ENCODE measurements at places on chromosomes 12 and 14.

- DNase-seq, result no peak
Observed at GRCh38 chr14:71780075-71780474, 152.2 kb upstream of the RGS6 start.

GRCh38 chr14:101862711-101863110 lies 101.2 kb downstream of the PPP2R5C start:
- no peak for DNase-seq

- no peak for DNase-seq
Observed at GRCh38 chr12:126811391-126811790, 1455.6 kb upstream of the TMEM132C start.

DNA sequence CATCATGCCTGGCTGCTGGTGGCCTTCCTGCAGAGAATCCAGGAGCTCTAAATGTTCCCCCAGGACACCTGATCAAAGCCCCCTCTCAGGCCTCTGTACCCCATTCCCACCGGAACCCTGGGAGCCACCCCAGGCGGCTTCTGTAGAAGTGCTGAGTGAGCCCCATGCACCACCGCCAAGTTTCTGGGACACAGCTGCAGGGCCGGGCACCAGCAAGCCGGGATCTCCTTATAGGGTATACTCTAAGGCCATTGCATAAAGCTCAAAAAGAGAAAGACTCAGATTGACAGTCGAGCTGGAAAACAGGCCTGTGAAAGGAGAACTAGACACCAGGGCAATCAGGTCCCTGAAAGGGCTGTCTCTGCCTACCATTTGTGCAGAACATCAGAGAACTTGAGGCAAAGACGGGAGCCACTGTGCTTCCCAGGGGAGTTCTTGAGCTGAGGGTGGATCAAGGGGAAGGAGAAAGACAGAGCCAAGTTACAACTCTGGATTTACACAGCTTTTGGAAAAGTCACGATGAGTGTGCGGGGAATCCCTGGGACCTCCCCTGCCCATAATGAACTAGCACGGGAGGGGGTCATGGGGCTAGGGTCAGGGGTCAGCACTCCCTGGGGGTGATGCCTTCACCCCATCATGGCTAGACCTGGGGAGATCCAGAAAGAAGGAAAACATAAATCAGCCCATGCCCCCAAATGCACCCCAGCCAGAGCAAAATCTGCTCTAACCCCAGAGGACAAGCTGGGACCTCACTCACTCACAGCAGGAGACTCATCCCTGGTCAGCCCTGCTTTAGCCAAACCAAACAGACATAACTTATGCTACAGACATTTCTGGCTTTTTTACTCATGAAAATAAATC lies 51.1 kb downstream of the ITPK1 start:
- no peak for DNase-seq

GRCh38 chr14:104749111-104749649 lies 3.8 kb upstream of the SIVA1 start:
- no peak for DNase-seq

DNA sequence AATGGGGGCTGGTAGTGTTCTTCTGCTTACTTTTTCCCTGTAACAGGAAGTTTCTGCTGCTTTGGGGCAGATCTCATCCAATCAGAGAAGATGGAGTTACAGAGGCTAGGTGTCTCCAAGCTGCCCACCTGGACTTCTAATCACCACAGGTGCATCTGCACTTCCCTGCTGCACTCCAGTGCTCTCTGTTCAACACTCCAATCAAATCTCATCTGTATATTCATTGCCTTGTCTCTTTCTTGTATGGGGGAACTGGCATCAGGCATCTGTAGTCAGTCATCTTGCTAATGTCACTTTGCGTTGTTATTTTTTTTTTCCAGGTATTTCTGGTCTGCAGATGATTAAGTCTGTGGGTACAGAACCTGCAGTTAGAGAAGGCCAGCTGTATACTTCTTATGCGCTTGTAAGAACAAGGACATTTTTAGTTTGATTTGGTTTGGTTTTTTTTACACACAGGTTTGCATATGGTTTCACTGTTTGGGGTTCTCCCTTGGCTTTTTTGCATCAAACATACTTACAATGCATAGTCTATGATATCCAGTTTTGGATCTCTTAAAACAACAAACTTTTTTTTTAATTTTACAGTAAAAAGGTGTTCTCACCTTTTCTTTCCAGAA lies 116.0 kb downstream of the METTL25 start:
- DNase-seq, result no peak

GRCh38 chr14:67311868-67312267 lies 47.7 kb downstream of the ATP6V1D start:
- DNase-seq, result no peak

DNA sequence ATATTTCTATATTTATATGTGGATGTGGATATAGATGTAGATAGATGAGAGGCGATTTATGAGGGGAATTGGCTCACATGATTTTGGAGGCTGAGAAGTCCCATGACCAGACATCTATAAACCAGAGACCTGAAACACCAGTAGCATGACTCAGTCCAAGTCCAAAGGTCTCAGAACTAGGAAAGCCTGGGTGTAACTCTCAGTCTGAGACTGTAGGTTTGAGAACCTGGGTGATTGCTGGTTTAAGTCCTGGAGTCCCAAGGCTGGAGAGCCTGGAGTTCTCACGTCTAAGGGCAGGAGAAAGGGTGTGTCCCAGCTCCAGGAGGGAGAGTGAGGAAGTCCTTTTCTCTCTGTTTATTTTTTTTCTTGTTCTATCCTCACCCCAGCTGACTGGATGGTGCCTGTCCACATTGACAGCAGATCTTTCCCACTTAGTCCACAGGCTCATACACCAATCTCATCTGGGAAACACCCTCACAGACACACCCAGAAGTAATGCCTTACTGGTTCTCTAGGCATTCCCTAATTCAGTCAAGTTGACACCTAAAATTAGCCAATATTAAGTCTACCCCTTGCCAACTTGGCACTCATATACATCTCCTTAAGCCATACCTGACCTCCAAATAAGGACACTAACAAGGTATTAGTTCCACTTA lies 45.4 kb downstream of the EMP1 start:
- no peak for DNase-seq

GRCh38 chr12:30839643-30840220 lies 85.0 kb upstream of the CAPRIN2 start:
- DNase-seq, result no peak

GRCh38 chr14:59371771-59372170 lies 93.4 kb downstream of the GPR135 start:
- no peak for DNase-seq

DNA sequence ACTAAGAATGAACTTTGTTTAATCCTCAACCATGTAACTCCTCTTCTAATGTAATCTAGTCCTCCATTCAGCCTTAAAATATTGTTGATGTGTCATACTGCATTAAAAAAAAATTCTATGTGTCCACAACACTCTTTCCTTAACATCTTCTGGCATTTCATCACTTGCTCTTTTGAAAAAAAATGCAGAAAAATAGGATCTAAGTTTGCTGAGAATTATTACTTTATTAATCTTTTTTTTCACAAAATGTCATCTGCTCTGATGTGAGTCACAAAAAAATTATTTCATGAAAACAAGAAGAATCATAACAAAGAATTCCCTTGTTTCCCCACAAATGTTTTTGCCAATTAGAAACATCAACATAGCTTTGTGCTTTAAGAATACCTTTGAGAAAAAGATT lies 410.1 kb upstream of the MGAT4C start:
- DNase-seq, result no peak

Measured in NCI-H2227 treated with DMSO at 0.1 percent for 48 hours (cell line).